Naive thymus-derived CD4-positive, alpha-beta T cell (primary cell): ENCODE measurements at places on chromosomes 7 and 10.

DNA sequence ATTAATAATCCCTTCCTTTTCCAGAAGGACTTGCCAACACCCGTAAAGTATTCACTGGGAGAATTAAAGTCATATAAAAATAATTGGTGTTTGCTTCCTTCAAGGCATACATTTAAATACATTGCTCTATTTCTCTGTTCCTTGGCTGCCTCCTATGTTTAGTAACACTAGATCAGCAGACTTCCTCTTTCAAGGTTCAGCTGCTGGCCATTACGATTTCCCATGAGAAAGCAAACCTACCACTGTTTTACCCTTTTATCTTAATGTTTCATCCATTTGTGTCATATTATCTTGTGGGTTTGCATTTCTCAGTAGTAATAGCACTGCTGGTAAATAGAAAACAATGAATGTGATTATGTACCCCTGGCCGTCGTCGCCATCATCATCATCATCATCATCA is 313.8 kb upstream of the BMPER start:
- DNase-seq = no peak

DNA sequence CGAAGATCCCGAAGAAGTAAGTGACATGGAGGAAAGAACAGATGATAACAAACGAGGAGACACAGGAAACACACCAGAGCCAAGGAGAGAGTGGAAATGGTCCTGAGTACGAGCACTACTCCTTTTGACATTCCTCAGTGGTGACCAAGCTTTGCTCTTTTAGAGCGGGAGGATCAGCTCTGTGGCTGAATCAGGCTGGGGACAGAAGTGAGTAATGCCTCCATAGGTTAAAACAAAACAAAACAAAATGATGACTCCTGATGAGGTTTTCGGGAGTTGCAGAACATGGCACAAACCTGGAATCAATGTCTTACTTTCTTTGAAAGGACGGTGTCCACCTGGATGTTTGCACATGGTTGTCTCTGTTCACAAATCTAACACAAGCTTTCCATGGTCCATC is 30.3 kb upstream of the TCF7L2 start:
- no peak for DNase-seq

DNA sequence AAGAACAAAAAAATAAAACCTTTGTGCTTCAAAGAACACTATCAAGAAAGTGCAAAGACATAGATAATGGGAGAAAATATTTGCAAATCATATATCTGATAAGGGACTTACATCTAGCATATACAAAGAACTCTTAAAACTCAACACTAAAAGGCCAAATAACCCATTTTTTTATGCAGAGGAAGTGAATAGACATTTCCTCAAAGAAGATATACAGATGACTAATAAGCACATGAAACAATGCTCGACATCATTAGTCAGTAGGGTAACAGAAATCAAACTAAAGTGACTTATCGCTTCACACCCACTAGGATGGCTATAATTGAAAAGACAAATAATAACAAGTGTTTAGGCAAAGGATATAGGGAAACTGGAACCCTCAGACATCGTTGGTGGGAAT is 78.0 kb downstream of the MALSU1 start:
- DNase-seq = no peak

GRCh38 chr7:151113344-151114150 is 27.3 kb downstream of the AGAP3 start:
- DNase-seq = no peak

DNA sequence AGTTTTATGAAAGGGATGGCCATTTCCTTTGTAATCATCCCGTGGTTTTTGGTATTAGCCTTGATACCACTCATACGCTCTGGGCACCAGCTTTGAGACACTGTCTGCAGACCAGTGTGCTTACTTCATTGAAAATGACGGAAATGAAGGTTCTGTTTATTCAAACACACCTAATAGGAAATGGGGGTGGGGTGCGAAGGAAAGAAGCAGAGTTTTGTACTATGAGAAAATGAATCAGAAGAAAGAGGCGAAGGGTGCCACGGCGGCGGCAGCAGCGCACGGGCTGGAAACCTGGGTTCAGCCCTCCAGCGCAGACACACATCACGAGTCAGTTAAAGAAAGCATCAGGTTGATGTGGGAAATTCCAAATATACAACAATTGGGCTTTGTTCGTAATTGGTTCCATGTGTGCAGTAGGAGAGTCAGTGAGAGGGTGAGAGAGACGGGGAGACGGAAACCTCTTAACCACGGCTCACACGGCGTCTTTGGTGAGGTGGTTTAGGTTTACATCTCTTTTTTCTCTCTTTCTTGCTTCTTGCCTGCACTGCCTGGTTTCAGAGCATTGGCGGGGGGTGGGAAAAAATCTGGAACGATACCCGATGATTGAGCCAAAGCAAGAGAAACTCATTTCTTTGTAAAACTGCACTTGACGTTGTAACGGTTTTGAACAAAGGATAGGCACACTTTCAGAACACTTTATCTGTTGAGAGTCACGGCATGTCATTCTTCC is 321.2 kb downstream of the FRMD4A start:
- DNase-seq = peak; percentile 86

DNA sequence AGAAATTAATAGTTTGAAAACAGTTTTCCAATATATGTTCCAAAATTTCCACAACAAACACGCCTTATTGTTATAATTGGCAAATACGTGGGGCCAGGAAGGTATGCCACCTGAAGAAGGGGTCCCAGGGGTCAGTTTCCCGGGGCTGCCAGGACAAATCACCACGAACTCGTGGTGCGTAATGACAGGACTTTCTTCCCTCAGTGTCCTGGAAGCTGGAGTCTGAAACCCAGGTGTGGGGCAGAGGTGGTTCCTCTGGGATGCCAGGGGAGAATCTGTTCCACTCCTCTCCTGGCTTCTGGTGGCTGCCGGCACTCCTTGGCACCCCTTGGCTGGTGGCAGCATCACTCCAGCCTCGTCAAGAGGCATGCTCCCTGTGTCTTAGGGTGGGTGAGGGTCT is 56.7 kb downstream of the CHST15 start:
- DNase-seq = no peak

DNA sequence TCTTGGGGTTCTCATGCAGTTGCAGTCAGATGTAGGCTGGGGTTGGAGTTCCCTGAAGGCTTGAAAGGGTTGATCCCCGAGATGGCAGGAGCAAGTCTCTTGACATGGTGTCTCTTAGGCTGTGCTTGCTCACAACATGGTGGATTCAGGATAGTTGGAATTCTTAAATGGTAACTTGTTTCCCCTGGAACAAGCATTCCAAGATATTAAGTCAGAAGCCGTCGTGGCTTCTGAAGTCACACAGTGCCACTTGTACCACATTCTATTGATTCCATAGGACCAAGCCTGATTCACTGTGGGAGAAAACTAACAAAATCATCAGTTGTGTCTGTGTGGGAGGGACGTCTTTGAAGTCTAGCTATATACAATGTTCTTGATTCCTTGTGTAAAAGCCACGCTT is 3.5 kb upstream of the SLC35B4 start:
- DNase-seq = no peak

DNA sequence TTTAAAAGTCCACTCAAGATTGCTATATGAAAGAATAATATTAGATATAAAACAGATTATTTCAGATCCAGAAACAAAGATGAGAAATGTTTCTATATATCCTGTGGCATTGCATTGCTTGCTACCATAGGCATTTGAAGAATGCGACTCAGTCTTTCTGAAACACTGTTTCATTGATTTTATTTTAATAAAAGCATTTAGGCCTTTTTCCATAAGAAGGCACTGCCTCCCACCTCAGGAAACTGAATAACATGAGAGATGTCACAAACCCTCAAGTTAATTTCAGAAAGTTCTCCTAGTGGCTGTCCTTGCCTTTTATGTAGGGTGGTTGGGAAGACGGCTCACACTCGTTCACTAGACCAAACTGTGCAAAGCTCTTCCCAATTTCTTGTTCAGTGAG is 23.3 kb downstream of the PRPS1L1 start:
- DNase-seq = no peak

- DNase-seq = peak; percentile 28
Observed at GRCh38 chr10:47361293-47361692, 13.1 kb downstream of the RBP3 start.

GRCh38 chr10:12929381-12929780 is 72.1 kb downstream of the CCDC3 start:
- no peak for DNase-seq

GRCh38 chr10:9342885-9343570 is 1288.5 kb downstream of the GATA3 start:
- DNase-seq = peak; percentile 21

GRCh38 chr10:17022466-17022825 is 107.2 kb downstream of the CUBN start:
- no peak for DNase-seq

DNA sequence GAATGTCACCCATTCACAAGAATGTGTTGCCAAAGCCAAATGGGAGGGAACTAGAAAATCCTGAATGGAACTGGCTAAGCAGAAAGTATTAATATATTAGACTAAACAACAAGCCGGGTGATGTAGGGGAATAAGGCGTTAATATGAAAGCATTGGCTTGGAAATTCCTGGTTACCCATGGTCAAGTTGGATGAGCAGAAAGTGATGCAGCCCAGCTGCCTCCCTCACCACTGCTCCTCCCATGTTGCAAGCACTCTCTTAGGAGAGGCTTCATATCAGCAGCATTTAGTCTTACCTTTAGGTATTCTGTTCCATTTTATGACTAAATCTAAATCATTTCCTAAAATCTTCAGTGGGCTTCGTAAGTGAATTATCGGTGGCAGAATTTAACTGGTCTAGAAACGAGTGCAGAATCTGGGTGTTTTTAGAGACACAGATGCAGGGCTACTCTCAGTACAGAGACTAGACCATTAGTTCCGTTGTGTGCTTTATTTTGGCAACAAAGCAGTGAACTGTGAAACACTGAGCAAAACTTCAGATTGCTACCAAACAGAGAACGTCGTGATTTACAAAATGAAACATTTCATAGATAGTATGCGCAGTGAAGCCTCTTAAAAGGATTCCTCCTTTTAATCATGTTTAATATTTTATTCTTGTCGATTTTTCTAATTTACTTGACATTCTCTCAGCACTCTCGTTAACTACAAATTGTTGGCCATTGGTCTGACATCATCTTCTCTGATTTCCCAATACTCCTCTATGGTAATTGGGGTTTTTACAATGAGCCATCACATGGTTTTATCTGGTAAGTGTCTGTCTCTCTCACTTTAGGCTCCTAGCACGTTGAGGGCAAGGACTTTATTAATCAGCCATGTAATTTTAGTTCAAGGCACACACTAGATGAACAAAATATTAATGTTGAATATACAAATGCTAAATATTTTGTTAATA is 22.0 kb upstream of the HGF start:
- DNase-seq = no peak

DNA sequence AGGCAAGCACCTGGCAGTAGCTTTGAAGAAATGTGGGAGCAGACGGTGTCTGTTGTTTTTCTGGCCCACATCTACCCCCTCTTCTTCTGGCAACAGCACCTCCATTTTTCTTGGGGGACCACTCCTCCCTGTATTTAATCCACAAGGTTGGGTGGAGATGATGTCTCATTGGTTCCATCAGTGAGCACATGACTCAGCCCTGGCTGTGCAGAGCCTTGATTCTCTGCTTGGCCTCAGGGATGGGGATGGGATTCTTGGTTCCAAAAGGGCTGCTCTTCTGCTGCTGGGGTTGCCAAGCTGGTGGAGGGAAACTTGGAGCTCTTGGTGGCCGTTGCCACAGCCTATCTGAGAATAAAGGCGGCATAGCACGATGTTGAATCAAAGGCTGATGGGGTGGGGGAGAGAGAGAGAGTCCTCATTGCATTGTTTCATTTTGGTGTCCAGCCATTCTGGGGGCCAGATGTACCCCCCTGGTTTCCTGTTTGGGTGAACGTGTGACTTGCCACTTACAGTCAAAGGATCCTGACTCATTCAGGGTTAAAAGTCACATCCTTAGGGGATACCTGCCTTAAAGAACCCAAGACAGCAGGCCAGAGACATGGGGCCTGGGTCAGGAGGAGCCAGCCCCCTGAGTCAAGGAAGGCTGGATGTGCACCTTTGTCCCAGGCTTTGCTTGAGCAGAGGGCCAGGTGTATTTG is 25.9 kb downstream of the GRK5 start:
- DNase-seq = no peak

DNA sequence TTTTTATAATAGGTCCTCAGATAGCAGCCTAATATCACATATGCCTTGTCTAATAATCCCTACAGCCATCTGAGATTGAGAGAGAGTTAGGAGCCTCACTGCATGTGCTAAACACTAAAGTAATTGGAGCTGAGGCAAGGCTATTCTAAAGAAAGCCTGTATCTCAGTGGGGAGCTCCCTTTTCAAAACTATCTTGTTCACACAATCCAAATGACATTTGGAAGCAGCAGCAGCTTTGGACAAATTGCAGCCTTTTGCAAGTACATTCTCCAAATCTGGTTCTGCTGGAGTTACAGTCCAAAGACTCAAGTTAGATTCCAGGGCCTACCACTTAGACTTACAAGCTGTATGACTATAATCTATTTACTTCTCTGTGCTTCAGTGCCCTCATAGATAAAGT is 104.5 kb downstream of the MACC1 start:
- DNase-seq = no peak

DNA sequence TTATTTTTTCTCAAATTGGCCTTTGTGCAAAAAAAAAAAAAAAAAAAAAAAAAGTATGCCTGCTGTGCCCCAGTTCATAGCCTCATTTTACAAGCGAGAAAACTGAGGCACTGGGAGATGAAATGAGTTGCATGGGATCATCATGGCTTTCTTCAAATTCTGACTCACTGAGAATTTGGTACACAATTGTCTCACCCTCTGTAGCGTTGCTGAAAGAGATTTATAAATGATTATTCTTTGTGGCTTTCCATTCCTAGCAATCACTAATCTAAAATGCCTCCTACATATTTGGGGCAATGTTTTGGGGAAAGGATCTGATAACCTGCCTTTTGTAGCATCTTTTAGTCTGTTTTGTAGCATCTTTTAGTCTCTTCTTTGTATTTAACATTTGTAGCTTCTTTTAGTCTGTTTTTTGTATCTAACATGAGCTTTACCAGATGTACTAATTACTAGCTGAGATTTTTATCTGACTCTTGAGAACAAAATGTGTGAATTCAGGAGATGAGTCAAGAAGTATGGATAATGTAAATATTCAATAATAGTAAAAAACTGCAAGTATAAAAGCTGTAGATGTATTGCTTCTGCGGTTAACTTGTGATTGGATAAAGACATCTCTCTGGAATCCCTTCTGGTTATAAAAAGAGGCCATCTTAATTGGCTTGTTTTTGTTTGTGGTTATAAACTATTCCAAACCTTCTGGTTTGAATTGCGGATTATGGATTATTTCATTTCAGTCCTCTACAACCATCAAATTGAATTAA is 161.4 kb downstream of the ARID5B start:
- no peak for DNase-seq

DNA sequence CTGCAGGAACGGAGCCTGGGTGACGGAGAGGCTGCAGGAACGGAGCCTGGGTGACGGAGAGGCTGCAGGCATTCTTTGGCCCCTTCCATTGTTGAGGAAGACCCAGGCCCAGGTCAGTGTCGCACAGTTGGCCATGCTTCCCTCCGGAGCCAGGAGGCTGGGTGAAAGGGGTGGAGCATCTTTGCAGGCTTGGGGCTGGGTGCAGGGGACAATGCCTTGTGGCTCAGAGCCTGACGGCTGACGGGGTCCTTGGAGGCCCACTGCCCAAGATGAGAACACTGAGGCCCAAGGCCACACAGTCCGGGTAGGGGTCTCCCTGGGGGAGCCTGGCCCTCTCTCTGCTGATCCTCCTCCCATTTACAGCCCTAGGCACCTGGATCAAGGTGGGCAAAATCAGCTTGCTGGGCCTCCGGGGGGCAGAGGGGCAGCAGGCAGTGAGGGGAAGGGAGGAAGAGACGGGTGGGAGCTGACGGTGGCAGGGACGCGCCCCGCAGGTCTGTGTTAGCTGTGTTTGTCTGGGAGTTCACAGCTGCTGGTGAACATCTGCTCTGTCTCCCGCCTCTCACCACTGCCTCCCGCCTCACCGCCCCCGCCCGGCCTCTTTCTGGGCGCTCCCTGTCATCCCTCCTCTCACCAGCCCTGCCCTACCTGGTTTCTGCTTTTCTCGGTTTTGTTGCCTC is 30.6 kb upstream of the PCBD1 start:
- no peak for DNase-seq
